ENCODE measurements at places on chromosomes 4 and X.

GRCh38 chrX:151752847-151753246, 18.3 kb downstream of the CNGA2 start:
- DNase-seq = no peak

- DNase-seq = no peak
These were observed 27.2 kb downstream of the ELF4 start for GRCh38 chrX:130083107-130083490.

- no peak for DNase-seq
These were observed 155.0 kb downstream of the AMMECR1 start for GRCh38 chrX:110162867-110163266.

DNA sequence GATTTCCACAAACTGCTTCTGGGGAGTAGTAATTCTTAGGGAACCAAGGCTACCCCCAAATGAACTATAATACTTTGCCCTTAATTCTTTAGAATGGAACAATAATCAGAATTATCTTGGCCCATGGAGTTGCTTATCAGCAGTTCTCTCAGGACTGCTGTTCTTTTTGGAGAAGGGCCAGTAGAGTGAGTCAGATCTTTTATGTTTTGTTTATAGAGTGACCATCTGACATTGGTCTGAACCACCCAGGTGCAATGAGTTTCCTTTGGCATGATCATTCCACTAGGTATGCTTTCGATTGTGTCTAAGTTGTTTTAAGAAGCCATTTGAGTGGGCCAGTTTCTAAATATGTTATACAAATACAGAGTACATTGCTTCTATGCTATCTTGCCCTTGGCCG, 31.8 kb downstream of the PRRG1 start:
- DNase-seq = no peak

- DNase-seq = no peak
These were observed 18.8 kb upstream of the GTPBP6 start for GRCh38 chrX:337331-337831.

GRCh38 chrX:150503898-150504219, 64.6 kb upstream of the MTM1 start:
- no peak for DNase-seq

GRCh38 chr4:81519856-81520255, 48.1 kb upstream of the RASGEF1B start:
- no peak for DNase-seq

DNA sequence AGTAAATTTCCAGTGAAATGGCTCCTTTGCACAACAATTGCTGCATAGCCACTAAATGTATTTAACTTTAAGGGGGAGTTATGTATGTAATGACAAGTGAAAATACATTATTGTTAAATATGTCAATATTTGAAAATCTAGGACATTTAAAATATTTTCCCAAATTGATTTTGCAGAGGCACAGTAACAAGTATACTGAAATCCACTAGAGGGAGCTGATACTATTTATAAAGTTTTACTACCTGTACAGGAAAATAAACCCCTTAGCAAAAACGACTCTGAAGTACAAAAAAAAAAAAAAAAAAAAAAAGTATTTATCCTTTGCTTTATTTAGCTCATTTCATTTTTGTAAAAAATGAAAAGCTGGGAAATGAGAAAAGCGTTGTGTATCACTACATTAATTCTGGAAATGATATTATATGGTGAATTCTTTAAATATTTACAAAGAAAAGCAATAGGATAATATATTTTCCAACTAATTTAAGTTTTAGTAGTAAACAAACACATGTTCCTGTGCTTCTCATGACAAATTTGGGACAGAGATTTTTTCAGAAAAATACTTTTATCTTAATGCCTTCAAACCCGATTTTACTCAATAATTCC, 727.7 kb downstream of the DMD start:
- DNase-seq = no peak

DNA sequence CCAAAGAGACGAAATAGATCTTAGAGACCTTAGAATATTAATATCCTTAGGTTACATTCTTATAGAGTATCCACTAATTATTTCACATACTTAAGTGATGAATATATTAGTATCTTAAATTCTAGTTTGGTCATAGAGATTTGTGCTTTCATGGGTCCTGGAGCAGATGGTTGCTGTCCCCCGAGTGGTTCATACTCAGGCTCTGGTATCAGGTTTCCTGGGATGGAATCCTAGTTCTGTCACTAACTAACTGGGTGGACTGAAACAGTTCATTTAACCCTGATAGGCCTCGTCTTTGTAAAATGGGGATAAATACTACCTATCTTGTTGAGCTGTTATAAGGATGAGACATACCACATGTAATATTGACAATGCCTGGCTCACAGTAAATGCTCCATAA, 264.6 kb downstream of the TENM3 start:
- no peak for DNase-seq

DNA sequence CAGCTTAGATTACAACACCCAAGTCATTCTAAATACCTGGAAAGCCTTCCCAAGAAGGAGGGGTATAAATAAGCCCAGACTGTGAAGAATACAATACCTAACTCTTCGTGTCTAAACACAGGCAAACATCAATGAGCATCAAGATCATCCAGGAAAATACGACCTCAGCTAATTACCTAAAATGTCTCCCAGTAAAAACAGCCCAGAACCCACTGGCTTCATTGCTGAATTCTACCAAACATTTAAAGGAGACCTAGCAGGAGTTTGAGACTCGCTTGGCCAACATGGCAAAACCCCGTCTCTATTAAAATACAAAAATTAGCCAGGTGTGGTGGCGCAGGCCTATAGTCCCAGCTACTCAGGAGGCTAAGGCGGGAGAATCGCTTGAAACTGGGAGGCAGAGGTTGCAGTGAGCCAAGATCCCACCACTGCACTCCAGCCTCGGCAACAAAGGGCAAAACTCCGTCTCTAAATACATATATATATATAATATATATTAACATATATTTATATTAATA, 19.1 kb upstream of the HSFX4 start:
- no peak for DNase-seq

GRCh38 chr4:46886711-46887110, 22.3 kb downstream of the COX7B2 start:
- no peak for DNase-seq

- no peak for DNase-seq
These were observed 65.7 kb upstream of the DMD start for GRCh38 chrX:33277046-33277445.

- no peak for DNase-seq
These were observed 36.7 kb downstream of the DHRSX start for GRCh38 chrX:2463973-2464676.

GRCh38 chr4:152161676-152162330, 374.1 kb downstream of the FBXW7 start:
- no peak for DNase-seq

DNA sequence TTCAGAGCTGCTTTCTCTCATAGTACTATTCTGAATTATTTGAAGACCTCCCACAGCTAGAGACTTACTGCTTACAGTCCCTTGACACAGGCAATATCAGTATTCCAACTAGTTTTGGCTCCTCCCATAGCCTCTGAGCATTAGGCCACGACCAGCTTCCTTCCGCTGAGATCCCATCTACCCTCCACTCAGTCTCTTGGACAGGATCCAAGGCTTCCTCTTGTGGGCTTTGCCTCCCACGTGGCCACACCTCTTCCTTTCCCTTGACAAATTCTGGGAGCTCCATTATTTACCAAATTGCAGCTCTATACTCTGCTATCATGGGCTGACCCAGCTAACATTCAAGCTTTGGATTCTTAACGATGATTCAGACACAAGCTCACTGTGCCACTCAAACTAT, 470.4 kb upstream of the GALNT7 start:
- DNase-seq = no peak
